ENCODE measurements at places on chromosomes 5 and 9. TPM values are rescaled to one million over a fixed set of nuclear protein-coding genes. Genes with fewer than 3 reads are reported as not detected.

GIN1 gene
- 5.0 TPM for total RNA-seq

INIP gene
- 18.3 TPM for total RNA-seq

HK3 gene
- total RNA-seq = not detected

FPGS gene
- total RNA-seq = 75.6 TPM

FREM1 gene
- not detected for total RNA-seq

ABLIM3 gene
- 51.7 TPM for total RNA-seq

CBY3 gene
- total RNA-seq = not detected

TRIM32 gene
- total RNA-seq = 15.7 TPM

ZNG1F gene
- 1.2 TPM for total RNA-seq

RANBP3L gene
- not detected for total RNA-seq

RAD17 gene
- total RNA-seq = 11.9 TPM

SHISAL2B gene
- not detected for total RNA-seq

IRX1 gene
- not detected for total RNA-seq

PLGRKT gene
- total RNA-seq = 33.6 TPM

ADGRV1 gene
- total RNA-seq = not detected

SLC25A2 gene
- total RNA-seq = 0.15 TPM

PCDHA13 gene
- not detected for total RNA-seq

LRRC70 gene
- 19.9 TPM for total RNA-seq

SPINK7 gene
- not detected for total RNA-seq

TAS2R1 gene
- total RNA-seq = not detected

FAT2 gene
- total RNA-seq = not detected

BNC2 gene
- 8.9 TPM for total RNA-seq

IFNA10 gene
- total RNA-seq = not detected

SPINK6 gene
- not detected for total RNA-seq

IL4 gene
- not detected for total RNA-seq

IL13 gene
- not detected for total RNA-seq

TNFSF8 gene
- not detected for total RNA-seq

CNTFR gene
- not detected for total RNA-seq

CDH9 gene
- total RNA-seq = not detected

QRFP gene
- total RNA-seq = not detected

POU5F2 gene
- total RNA-seq = 0.15 TPM

INSL6 gene
- not detected for total RNA-seq

BARHL1 gene
- total RNA-seq = not detected

KCNN2 gene
- 1.6 TPM for total RNA-seq

SMC2 gene
- total RNA-seq = 22.0 TPM

DDX41 gene
- total RNA-seq = 106 TPM

MGAT1 gene
- total RNA-seq = 158 TPM

PCDHB14 gene
- total RNA-seq = 0.20 TPM

INSL4 gene
- not detected for total RNA-seq

ZNF300 gene
- 3.4 TPM for total RNA-seq

PCDHGB5 gene
- total RNA-seq = 7.9 TPM

IRGM gene
- not detected for total RNA-seq

IL9 gene
- not detected for total RNA-seq

C5orf46 gene
- total RNA-seq = not detected

CDC25C gene
- 9.4 TPM for total RNA-seq

PCDHB16 gene
- 0.25 TPM for total RNA-seq

TLX3 gene
- total RNA-seq = not detected

FOXD4L4 gene
- total RNA-seq = not detected

TXNDC8 gene
- total RNA-seq = not detected

All from mammary microvascular endothelial cell (primary cell).